Activated CD4-positive, CD25-positive, alpha-beta regulatory T cell treated with anti-CD3 and anti-CD28 coated beads, Interleukin-2, amount 50 U/mL, for 24 hours (primary cell): ENCODE measurements at places on chromosomes 1 and 21.

- no peak for ATAC-seq
Measured at GRCh38 chr1:31805318-31805717, 10.5 kb downstream of the SPOCD1 start.

- ATAC-seq = no peak
Measured at GRCh38 chr1:10910681-10911489, 101.6 kb upstream of the TARDBP start.

DNA sequence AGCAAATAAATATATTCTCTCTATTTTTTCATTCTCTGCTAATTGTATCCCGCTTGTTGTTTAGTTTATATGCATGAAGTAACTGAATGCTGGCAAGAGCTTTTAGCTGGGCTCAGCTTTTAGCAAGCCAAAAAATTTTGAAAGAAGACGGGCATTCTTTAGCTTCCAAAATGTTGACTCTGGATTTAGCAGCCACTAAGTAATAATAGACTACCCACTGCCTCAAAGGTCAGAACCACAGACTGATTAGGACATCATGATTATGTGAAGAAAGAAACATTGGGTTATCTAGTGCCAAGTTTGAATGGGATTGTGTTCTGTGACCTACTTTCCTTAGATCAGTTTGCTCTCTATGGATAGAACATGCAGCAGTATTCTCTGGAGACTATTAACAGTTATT is 80.3 kb upstream of the DPH5 start:
- ATAC-seq = no peak

DNA sequence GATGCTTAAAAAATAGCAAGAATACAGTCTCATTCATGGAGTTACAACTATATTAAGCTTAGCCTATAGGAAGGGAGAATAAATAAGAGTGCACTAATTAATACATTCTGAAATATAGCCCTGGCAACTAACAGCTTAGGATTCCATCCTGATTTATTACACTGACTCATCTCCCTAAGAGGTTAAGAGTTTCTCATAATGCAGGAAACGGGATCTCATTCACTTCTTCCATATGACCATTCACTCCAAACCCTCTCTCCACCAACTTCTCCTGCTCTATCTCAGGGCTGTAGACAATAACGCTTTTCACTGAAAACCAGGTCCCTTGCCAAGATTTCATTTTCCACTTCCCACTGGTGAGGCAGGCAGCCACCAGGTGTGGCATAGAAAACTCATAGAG is 168.5 kb upstream of the PLD5 start:
- no peak for ATAC-seq

- ATAC-seq = no peak
Measured at GRCh38 chr21:41596241-41596925, 88.4 kb upstream of the TMPRSS2 start.

DNA sequence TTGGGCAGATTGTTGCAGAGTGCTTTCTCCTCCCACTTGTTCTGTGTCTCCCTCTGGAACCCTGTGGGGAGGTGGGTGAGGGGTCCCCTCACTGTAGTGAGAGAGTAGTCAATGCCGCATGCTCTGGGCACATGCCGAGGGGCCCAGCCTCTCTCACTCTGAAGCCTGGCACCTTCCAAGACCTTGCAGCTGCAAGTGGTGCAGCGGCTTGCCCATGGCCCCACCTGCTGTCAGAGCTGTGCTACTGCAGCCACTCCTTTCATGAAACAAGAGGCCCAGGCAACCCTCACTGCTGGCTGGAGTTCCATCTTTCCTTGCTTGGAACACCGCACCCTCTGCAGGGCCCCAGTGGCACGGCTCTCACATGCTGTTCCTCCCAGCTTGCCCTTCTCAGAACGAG is 58.4 kb upstream of the COL6A1 start:
- no peak for ATAC-seq

DNA sequence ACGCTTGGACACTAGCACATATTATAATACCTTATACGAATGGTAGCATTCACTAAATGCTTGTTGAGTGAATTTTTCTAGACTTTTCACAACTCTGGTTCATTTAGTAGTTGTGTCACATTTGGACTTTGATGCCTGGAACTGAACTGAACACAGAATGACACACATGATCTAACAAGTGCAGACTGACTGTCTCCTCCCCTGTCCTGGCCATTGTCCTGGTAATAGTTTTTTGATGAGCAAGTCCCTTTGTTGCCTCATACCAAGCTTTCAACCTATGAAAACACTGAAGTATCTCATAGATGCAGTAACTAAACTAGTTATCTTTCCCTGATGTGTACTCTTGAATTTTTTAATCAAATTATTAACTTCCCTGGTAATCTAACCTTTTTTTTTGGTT is 66.4 kb downstream of the LRRC8D start:
- no peak for ATAC-seq

- no peak for ATAC-seq
Measured at GRCh38 chr1:101217148-101217547, 19.7 kb upstream of the S1PR1 start.

DNA sequence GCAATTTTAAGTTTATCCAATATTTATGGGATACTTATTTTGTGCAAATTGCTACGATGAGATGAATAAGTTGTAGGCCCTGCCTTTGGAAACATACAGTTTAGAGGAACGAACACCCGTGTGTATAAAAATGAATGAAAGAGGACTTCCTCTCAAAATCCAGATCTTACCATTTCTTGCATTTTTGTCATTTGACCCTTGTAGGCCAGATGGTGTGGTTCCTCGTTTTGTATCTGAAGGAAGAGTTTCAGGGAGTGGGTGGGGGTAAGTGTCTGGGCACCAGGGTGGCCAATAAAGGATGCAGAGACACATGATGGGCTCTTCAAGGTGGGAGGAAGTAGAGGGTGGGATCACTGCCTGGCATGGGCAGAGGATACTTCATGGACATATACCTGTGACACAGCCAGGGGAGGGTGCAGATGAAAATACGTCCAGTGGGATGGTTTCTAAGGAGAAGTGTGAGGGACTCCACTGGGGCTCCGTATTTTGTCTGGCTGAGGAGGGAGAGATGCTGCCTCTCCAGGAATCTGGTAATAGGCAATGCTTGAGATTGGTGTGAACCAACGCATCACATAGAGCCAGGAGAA is 14.4 kb downstream of the MAPKAPK2 start:
- no peak for ATAC-seq

DNA sequence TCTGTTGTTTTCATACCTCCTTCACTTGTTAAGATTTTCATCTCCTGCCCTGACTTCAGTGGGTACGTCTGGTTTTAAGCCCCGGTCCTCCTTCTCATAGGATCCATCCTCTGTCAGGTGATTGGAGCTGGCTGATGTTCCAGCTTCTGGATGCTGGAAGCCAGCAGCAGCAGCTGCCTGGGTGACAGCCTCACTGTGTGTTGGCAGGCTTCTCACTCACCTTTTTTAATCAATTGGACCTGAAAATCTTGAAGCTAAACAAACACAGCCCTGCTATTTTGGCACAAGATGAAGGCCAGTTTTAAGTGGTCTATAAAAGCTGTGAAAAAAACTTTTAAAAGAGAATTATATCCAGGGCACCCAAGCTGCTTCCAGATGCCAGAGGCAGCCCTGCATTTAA is 181.0 kb downstream of the DISC1 start:
- no peak for ATAC-seq
